Urinary bladder (tissue), 4 donors: ENCODE measurements at places on chromosomes 4 and X. TPM values are rescaled to one million over a fixed set of nuclear protein-coding genes. Genes with fewer than 3 reads are reported as not detected.

SSX1 gene
- polyA plus RNA-seq = not detected

PLP1 gene
- 20.9 TPM for polyA plus RNA-seq

APOOL gene
- polyA plus RNA-seq = 9.9 TPM

RENBP gene
- polyA plus RNA-seq = 12.1 TPM

XKRX gene
- polyA plus RNA-seq = 0.30 TPM

EVC gene
- polyA plus RNA-seq = 18.7 TPM

VEGFC gene
- polyA plus RNA-seq = 9.7 TPM

APBB2 gene
- 20.6 TPM for polyA plus RNA-seq

PLK4 gene
- polyA plus RNA-seq = 1.5 TPM

NPY5R gene
- polyA plus RNA-seq = 0.11 TPM

PPEF1 gene
- polyA plus RNA-seq = 0.15 TPM

KLF8 gene
- polyA plus RNA-seq = 9.8 TPM

RAB41 gene
- polyA plus RNA-seq = not detected

ANAPC10 gene
- 20.6 TPM for polyA plus RNA-seq

SMIM31 gene
- polyA plus RNA-seq = 0.09 TPM

APLN gene
- 1.0 TPM for polyA plus RNA-seq

COL4A5 gene
- polyA plus RNA-seq = 59.3 TPM

SLC9B1 gene
- 0.61 TPM for polyA plus RNA-seq

DNAAF6 gene
- not detected for polyA plus RNA-seq

ARAP2 gene
- 1.5 TPM for polyA plus RNA-seq

GPC4 gene
- polyA plus RNA-seq = 18.3 TPM

SUV39H1 gene
- 6.0 TPM for polyA plus RNA-seq

HDX gene
- 2.1 TPM for polyA plus RNA-seq

EPGN gene
- 0.77 TPM for polyA plus RNA-seq

DMD gene
- polyA plus RNA-seq = 48.8 TPM

FAM47A gene
- not detected for polyA plus RNA-seq

VCX gene
- polyA plus RNA-seq = not detected

GPR50 gene
- polyA plus RNA-seq = not detected

SAGE1 gene
- not detected for polyA plus RNA-seq

NPNT gene
- 13.0 TPM for polyA plus RNA-seq

MUC7 gene
- polyA plus RNA-seq = not detected

SERTM2 gene
- 0.16 TPM for polyA plus RNA-seq

F9 gene
- 0.20 TPM for polyA plus RNA-seq

HSPA4L gene
- polyA plus RNA-seq = 1.7 TPM

SHOX gene
- polyA plus RNA-seq = not detected

FGF16 gene
- polyA plus RNA-seq = 0.42 TPM

MFSD8 gene
- polyA plus RNA-seq = 8.9 TPM

GAGE12H gene
- not detected for polyA plus RNA-seq

LUZP4 gene
- polyA plus RNA-seq = not detected

PRKG2 gene
- 0.19 TPM for polyA plus RNA-seq

TRAM1L1 gene
- 2.6 TPM for polyA plus RNA-seq

RNF212 gene
- polyA plus RNA-seq = 4.2 TPM

FGB gene
- 11.6 TPM for polyA plus RNA-seq

HSFX1 gene
- 1.5 TPM for polyA plus RNA-seq

ALAS2 gene
- not detected for polyA plus RNA-seq

DUSP21 gene
- not detected for polyA plus RNA-seq

DCLK2 gene
- polyA plus RNA-seq = 6.2 TPM

GDI1 gene
- 138 TPM for polyA plus RNA-seq

CLCN4 gene
- polyA plus RNA-seq = 1.0 TPM

SSX2B gene
- polyA plus RNA-seq = not detected
